Activated CD8-positive, alpha-beta T cell treated with anti-CD3 and anti-CD28 coated beads for 36 hours (primary cell): ENCODE measurements at places on chromosomes 7 and 10. TPM values are rescaled to one million over a fixed set of nuclear protein-coding genes. Genes with fewer than 3 reads are reported as not detected.

DNA sequence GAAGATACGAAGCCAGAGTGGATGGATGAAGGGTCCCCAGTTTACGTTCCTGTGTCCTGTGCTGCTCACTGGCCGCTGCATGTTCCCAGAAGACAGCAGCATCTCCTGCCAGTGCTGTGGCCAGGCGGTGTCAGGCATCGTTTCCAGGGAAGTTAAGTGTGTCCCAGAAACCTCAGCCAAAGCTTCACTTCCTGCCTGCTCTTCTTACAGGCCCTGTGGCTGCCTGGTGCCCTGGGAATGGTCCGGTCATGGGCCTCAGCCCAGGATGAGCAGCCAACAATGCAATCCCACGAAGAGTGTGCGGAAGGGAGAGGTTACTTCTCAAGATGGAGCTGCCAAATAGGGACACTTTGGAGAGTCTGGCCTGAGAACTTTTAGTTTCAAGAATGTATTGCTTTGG lies 99.7 kb upstream of the TARP start:
- no peak for DNase-seq
- no peak overlapping the region for H3K4me3 ChIP-seq
- no peaks in the 10 kb centered on the region for H3K27me3 ChIP-seq
- H3K27ac ChIP-seq: no peak overlapping the region

GRCh38 chr10:22821501-22821900 lies 106.4 kb upstream of the ARMC3 start:
- DNase-seq: no peak
- H3K27me3 ChIP-seq: no peaks in the 10 kb centered on the region
- H3K4me3 ChIP-seq: no peak overlapping the region
- no peak overlapping the region for H3K27ac ChIP-seq

GRCh38 chr10:94069884-94070283 lies 76.2 kb downstream of the PLCE1 start:
- no peaks in the 10 kb centered on the region for H3K4me1 ChIP-seq
- no peak for DNase-seq
- H3K4me3 ChIP-seq: no peak overlapping the region
- H3K27me3 ChIP-seq: no peaks in the 10 kb centered on the region
- H3K27ac ChIP-seq: no peak overlapping the region
- H3K36me3 ChIP-seq: no peaks in the 10 kb centered on the region

DNA sequence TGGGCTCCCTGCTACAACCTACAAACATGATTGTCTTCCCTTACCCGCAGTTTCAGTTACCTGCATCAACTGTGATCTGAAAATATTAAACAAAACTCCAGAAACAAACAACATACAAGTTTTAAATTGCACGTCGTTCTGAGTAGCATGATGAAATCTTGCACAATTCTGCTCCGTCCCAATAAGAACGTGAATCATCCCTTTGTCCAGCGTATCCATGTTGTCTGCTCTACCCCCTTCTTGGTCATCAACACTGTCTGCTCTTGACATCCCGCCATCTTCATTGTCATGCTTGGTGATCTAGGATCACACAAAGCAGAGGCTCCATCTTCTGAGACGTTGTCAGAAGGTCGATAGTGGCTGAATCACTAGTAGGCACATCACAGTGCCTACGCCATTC lies 53.9 kb downstream of the ACADSB start:
- DNase-seq: no peak
- H3K4me3 ChIP-seq: no peak overlapping the region
- H3K27ac ChIP-seq: no peak overlapping the region
- no peaks in the 10 kb centered on the region for H3K4me1 ChIP-seq

Gene NPSR1
- not detected for total RNA-seq

GRCh38 chr10:29496341-29497162 lies 138.2 kb downstream of the SVIL start:
- no peak overlapping the region for H3K27ac ChIP-seq
- H3K36me3 ChIP-seq: peaks cover 2% of the 10 kb centered on the region
- H3K4me3 ChIP-seq: no peak overlapping the region
- no peaks in the 10 kb centered on the region for H3K4me1 ChIP-seq
- DNase-seq: peak; percentile 80

Gene NODAL
- total RNA-seq: not detected

DNA sequence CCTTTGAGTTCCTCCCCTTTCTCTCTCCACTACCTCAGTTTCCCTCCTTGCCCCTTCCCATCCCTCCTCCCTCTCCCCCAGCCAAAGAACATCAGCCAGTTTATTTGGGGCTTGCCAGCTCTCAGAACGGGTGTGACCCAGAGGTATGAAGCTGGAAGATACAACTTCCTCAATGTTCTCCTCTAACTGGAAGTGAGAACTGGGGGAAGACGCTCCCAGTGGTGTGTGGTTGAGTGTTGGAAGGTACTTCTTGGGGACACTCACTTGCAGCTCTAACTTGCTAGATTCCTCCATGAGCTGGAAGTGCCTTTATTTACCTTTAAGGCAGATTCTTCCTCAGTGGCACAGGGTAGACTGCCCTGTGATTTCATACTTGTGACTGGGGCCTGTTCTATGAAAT lies 110.5 kb upstream of the HABP2 start:
- H3K27ac ChIP-seq: no peak overlapping the region
- no peaks in the 10 kb centered on the region for H3K27me3 ChIP-seq
- H3K36me3 ChIP-seq: no peaks in the 10 kb centered on the region
- no peaks in the 10 kb centered on the region for H3K4me1 ChIP-seq
